ENCODE measurements at places on chromosomes 16 and 17.
A peak's percentile ranks its signal among the peaks of the same experiment; 100 is the strongest.

GRCh38 chr16:19808061-19808641, 76.5 kb downstream of the GPRC5B start:
- DNase-seq, result no peak

GRCh38 chr16:79517156-79517555, 83.4 kb downstream of the MAF start:
- DNase-seq, result no peak

- no peak for DNase-seq
Measured at GRCh38 chr16:58198803-58199411, 1.0 kb upstream of the CSNK2A2 start.

DNA sequence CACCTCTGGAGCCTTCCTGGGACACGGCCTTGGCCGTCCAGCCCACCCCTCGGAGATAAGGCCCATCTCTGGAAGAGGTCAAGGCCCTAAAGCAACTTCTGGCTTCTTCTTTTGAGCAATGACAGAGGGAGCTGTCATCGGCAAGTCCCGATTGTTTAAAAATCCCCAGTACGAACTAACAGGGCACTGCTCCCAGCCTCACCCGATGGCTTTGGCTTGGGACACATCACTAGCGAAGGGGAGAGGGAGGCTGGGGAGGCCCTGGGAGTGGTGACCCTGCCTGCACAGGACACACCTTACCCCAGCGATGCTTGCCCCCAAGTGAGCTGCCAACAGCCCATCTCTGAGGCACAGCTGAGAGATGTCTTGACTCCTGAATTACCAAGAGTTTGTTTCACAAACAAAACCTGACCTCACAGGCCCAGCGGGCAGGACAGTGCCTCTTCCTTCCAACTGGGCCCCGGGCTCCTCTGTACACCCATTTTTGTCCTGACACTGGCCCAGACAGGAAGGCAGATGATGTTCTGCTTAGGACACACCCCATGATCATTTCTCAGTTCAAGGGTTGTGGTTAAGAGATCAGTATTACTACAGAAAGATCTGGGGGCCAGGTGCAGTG, 4.8 kb downstream of the SYNGR2 start:
- peak; percentile 64 for DNase-seq

- DNase-seq, result peak; percentile 46
Measured at GRCh38 chr17:63696381-63696961, 3.5 kb downstream of the LIMD2 start.

DNA sequence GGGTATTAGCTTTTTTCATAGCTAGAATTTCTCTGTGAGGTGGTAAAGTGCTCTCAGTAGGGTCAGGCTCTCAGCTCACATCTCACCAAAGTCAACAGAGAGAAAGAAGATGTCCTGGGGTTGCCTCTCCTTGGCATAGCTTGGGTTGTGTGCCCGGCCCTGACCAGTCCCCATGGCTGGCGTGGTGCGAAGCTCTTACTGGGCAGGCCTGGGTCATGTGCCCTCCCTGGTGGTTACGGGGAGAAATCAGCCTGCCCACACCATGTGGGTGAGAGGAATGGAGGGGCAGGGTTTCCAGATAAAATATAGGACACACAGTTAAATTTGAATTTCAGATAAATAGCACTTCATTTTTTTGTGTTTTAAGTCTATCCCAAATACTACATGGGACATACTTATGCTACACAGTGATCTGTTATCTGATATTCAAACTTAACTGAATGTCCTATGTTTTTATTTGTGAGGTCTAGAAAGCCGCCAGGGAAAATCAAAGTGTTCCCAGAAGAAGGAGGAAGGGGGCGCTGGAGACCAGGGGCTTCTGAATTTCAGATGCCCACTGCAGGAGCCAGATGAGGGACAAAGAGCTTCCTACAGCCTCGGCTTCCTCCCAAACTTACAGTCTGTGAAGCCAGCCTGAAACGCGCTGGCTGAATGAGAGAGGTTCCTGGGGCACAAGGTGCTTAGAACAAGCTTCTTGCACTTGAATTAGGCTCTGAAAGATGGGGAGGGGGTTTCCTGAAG, 45.4 kb downstream of the NKD1 start:
- no peak for DNase-seq

- no peak for DNase-seq
Measured at GRCh38 chr16:11147033-11147753, 108.8 kb downstream of the SOCS1 start.

DNA sequence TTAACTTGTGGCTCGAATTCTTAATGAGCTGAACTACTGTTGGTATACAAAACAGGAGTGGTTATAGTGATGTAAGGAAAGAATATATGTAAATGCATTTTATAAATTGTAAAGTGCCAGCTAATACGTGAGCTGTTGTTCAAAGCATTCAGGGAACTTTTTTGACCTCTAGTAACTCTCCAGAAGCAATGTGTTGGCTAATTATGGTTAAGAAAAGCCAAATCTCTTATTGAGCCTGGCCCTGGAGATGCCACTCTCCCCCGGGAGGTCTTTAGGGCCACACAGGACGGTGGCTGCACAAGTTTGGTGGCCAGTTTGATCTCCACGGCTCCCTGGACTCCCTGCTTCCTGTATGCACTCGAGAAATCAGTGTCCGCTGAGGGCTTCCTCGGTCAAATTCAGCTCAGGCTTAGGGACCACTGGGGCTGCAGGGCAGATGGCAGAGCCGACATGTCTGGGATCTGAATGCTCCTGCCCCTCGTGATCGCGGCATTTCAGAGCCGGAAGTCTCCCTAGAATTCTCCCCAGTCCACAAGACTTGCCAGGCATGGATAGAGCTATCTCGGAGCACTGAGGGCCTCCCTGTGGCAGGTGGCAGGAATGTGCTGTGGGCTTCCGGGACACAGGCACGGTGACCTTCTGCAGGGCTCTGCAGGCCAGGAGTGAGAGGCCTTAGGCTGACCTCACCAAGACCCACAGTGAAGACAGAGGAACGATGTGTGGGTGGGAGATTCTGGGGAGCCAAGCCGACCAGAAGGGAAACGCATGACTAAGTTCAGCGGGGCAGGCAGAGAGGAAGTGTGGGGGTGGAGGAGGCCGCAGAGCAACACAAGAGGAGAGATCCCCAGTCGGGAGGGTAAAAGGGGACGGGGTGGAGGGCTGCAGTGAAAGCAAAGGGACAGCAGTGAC, 18.6 kb upstream of the PITPNM3 start:
- peak; percentile 47 for DNase-seq

GRCh38 chr16:85963753-85964285, 64.9 kb downstream of the IRF8 start:
- no peak for DNase-seq

DNA sequence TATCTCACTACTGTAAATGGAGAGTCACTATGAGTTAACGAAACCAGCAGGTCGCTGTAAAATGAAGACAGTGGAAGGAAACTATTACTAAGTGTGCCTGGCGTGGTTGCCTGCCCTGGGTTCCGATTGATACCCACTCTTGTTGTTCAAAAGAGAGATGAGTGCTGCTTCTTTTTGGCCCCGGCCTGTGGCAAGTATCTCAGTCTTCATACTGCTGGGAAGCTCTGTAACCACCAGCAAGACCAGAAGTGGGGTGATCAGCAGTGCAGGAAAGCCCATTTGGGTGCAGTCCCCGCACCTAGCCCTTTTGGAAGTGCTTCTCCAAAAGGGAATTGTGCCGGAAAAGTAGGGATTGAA, 104.5 kb downstream of the SNX29 start:
- DNase-seq, result no peak

DNA sequence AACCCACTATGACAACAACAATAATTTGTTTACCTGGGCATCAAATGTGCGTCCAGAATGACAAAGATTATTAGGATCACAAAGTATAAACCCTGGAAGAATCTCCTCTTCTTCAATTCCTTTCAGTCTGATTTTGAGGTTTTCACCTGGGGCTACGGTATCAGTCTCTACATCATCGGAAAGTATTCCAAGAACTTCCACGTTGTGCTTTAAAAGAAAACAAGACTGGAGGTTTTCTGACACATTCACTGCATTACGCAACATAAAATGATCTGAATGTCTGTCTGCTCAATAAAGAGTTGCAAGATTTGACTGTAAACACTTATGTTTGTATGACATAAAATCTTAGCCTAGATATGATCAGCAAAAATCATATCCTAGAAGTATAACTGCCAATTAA, 26.0 kb upstream of the RSL1D1 start:
- DNase-seq, result no peak

DNA sequence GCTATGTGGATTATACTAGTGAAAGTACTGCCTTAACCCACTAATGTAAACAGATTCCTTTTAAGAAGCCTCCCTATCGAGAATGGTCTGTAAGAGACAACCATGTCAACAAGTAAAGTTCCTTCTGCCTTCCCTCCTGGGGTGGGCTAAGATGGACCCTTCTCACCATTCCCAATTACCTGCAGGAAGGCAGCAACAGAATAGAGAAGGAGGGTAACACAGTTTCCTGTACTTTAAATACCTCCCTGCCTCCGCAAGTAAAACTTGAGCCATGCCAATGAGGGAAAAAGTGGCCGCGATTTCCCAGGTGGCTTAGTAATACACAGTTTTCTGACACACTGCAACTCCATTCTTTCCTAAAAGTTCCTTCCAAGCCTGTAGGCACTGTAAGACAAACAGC, 45.2 kb downstream of the TOX3 start:
- DNase-seq, result no peak

GRCh38 chr16:24174504-24174903, 81.6 kb upstream of the CACNG3 start:
- no peak for DNase-seq

GRCh38 chr17:73600103-73600871, 44.0 kb downstream of the SDK2 start:
- no peak for DNase-seq

- no peak for DNase-seq
Measured at GRCh38 chr16:54927125-54928015, 3.3 kb upstream of the IRX5 start.

- DNase-seq, result no peak
Measured at GRCh38 chr17:78107976-78108725, 20.4 kb downstream of the TMC6 start.

DNA sequence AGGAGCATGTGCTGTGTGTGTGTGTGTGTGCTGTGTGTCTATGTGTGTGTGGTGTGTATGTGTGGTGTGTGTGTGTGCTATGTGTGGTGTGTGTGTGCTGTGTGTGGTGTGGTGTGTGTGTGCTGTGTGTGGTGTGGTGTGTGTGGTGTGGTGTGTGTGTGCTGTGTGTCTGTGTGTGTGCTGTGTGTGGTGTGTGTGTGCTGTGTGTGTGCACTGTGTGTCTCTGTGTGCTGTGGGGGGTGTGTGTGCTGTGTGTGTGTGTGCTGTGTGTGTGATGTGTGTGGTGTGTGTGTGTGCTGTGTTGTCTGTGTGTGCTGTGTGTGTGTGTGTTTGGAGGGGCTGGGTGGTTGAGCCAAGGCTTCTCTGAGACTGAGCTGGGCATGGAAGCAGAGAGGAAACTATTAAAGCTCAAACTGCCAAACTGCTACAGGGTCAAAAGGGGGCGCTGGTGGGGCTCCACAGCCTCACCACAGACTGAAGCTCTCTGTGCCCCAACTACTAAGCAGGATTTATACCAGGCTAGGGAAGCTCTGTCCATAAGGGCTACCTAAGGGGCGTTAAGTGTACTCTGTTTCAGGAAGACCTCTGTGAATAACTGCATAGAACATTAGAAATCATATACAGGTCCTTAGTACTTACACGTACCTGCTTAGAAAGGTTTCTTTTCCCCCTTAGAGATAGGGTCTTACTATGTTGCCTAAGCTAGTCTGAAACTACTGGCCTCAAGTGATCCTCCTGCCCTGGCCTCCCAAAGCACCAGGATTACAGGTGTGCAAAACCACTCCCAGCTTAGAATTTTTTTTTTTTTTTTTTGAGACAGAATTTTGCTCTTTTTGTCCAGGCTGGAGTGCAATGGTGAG, 27.8 kb upstream of the GHDC start:
- peak; percentile 24 for DNase-seq

DNA sequence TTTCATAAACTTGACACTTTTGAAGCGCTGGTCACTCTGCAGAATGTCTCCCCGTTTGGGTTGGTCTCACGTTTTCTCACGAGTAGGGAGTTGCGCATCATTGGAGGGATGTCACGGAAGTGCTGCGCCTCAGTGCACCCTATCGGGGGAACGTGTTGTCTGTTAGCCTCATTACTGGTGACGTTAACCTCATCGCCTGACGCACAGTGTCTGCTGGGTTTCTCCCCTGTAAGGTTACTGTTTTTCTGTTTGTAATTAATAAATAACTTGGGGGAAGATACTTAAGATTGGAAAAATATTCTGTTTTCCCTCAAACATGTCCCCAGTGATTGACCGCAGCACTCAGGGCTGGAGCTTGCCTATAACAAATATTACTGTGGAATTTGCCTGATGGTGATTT, 26.7 kb downstream of the VAC14 start:
- no peak for DNase-seq

GRCh38 chr16:81367821-81368220, 53.1 kb downstream of the GAN start:
- DNase-seq, result no peak

- no peak for DNase-seq
Measured at GRCh38 chr17:28282596-28282995, 36.4 kb upstream of the TMEM97 start.

DNA sequence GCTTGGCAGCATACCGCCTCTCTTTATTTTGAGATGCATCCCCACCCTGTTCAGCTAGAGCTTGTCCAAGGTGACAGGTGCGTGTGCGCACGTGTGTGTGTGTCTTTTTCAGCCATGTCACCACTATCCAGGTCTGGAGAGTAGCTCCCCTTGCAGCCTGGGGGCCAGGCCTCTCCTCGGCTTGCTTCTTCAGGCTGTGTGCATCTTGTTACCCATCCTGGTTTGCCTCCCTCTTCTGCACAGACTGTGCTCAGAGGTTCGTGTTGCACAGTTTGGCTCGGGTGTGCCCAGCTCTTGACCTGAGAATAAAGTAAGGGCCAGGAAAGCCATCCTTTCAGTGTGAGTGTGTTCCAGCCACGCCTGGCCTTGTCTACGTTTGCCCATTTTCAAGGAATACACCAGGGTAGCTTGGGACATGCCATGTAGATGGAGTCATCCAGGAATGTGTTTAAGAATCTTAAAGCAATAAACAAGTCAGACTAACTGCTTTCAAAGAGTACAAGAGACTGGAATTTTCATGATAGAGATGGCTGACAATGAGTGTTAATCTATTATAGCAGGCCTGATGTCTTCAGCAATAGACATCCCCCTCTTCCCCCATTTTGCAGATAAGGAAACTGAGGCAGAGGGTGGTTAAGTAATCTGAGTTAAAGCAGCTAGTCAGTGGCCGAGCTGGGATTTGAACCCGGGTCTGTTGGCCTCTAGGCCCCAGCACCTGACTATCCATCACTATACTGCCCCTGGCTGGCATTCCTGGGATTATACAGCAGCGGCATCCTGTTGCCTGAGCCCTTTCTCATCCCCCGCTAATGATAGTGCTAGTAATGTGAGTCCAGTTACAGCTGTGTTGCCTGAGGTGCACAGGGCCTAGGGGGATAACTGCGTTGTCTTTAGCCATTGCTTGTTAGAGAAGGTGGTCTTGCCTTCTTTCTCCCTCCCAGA, 77.9 kb downstream of the KSR1 start:
- no peak for DNase-seq

GRCh38 chr16:8631373-8631772, 9.9 kb downstream of the METTL22 start:
- DNase-seq, result no peak

- no peak for DNase-seq
Measured at GRCh38 chr16:1630450-1631213, 18.5 kb downstream of the CRAMP1 start.

DNA sequence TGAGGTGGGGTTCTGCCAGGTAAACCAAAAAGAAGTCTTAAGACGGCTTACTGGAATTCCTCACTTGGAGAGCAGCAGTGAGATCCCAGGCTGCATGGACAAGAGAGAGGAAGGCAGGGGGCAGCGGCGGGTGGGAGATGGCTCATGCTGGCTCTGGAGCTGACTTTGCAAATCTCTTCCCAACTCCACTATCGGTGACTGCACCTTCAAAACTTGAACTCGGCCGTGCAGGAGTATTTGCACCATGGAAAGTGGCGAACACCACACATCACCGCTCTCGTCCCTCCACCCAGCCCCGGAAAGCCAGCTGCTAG, 16.7 kb downstream of the CA5A start:
- no peak for DNase-seq

All from naive B cell (primary cell).